ENCODE measurements at places on chromosomes 5 and 9. TPM values are rescaled to one million over a fixed set of nuclear protein-coding genes. Genes with fewer than 3 reads are reported as not detected.

DNA sequence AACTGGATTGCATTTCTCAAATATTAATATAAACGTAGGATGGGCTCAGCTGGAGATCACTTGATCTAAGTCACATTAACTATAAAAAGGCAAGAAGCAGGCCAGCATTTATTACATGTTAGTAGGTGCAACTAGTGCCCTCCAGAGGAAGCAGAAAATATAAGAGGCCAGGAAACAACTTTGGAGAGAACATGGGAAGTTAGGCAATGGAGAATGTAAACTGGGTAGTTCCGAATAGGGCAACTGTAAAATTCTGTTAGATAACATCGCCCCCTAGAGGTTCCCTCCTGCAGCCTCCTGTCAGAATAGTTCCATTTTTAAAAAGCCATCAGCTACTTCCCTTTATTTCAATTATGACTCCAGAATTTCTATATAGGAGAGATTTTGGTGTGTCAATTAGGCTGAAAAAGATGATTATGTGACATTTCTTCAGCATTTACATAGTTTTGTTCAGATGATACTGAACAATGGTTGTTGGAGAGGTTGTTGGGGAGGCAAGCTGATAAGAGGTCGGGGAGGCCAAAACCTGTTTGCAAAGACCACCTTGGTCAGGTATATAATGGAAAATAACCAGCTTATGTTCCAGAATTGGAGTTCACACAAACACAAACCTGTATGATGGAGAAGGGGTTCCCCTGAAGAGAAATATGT lies 22.4 kb downstream of the CCL28 start:
- no peak for DNase-seq

DNA sequence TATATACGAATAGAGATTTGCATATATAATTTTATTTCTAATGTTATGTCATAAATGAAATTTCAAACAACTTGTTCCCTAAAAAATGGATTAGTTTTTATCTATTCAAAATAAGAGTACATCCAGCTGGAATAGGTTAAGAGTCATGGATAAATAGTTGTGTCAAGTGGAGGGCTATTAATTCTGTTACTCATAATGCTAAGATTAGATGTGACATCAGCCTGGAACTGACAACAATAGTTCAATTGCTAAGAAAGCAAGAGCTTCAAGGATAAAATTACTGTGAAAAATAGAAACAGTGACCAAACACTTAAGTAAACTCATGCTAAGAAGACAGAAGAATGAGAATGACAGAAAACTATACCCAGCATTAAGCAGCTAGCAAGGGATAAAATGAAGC lies 92.2 kb upstream of the CDH9 start:
- DNase-seq, result no peak

The IL7R gene
- 20.5 TPM for total RNA-seq

DNA sequence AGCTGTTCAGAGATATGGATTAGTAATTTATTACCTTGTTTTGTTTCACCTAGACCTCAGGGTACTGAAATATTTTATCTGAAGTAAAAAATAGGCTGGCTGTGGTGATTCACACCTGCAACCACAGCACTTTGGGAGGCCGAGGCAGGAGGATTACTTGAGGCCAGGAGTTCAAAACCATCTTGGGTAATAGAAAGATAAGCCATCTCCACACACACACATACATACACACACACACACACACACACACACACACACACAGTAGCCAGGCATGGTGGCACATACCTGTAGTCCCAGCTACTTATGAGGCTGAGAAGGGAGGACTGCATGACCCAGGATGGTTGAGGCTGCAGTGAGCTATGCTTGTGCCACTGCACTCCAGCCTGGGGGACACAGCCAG lies 3.7 kb downstream of the ANXA2R start:
- no peak for DNase-seq

- DNase-seq, result no peak
Observed at GRCh38 chr9:69420611-69421270, 95.7 kb downstream of the ENTREP1 start.

DNA sequence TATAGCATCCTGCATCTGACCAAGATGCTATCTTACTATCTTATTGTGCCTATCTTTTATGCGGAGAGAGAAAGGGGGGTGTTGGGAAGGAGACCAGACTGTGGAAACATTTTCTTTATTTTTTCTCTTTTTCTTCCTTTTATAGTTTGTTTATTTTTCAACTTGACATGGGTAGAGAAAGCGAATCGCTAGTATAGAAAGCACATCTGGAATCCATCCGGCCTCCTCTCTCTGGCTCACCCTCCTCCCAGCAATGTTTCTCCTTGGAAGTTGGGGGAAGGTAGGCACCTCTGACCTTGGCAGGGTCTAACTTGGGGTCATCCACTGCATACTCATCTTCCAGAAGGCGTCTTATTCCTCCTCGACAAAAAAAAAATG lies 3.9 kb downstream of the S1PR3 start:
- DNase-seq, result no peak

DNA sequence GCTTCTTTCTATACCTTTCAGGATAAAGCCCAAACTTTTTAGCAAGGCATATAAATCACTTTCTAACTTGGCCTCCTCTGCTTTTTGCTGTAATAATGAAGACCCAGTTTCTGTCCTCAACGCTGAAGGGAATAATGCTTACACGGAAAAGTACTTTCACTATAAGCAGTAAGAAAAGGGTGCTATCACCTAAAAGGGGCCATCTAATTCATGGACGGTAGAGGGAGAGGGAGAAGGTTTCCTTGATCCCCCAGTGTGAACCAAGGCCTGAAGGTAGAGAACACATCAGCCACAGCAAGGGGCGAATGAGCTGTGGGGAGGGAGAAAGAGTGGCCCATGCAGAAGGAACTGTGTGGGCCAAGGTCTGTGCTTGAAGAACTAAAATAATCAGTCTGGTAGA lies 417.7 kb upstream of the CLINT1 start:
- DNase-seq, result no peak

DNA sequence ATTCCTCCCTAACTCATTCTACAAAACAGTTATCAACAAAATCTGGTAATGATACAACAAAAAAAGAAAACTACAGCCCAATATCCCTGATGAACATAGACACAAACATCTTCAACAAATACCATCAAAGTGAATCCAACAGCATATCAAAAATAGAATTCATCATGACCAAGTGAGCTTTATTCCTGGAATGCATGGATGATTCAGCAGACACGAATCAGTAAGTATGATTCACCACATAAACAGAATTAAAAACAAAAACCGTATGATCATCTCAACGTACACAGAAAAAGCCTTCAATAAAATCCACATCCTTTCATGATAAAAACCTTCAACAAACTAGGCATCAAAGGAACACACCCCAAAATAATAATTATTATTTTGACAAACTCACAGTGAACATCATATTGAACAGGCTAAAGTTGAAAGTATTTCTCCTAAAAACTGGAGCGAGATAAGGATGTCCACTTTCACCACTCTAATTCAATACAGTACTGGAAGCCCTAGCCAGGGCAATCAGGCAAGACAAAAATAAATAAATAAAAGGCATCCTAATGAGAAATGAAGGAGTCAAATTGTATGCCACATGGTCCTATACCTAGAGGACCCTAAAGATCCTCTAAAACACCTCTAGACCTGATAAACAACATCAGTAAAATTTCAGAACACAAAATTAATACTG lies 305.1 kb upstream of the RGMB start:
- no peak for DNase-seq
